ENCODE measurements at places on chromosomes 3 and 15. TPM values are rescaled to one million over a fixed set of nuclear protein-coding genes. Genes with fewer than 3 reads are reported as not detected.

- no peak for DNase-seq
Measured at GRCh38 chr3:41041899-41042298, 157.4 kb upstream of the CTNNB1 start.

GRCh38 chr3:186290796-186291195 is 71.2 kb downstream of the DGKG start:
- no peak for DNase-seq

GRCh38 chr15:81304226-81304625 is 19.7 kb downstream of the STARD5 start:
- no peak for DNase-seq

GRCh38 chr3:35404571-35404970 is 234.8 kb upstream of the ARPP21 start:
- no peak for DNase-seq

- DNase-seq = no peak
Measured at GRCh38 chr3:150081084-150081483, 110.4 kb upstream of the PFN2 start.

DNA sequence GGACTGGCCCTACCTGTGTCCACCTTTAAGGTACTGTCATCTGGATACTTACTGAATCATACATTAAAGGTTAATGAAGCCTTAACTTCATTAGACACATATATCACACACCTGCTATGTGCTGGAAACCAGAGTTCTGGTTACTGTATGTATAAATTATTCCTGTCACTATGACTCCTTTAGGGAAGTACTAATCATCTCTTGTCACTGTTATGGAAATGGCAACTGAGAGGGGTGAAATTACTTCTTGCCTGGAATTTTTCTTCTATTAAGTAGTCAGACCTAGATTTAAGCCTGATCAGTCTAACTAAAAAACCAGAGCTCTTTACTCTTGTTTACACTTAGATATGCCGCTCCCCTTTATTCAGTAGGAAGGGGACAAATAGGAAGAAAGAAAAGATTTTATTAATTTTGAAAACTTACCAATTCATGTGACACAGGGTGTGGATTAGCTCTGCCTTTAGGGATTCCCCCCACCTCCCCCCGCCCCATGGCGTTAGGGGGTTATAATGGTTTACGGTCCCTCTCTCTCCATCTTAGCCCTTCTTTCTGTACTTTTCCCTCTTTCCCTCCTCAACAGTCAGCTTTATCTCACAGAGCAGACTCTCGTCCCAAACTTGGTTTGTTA is 152.5 kb downstream of the KLHL25 start:
- no peak for DNase-seq

DNA sequence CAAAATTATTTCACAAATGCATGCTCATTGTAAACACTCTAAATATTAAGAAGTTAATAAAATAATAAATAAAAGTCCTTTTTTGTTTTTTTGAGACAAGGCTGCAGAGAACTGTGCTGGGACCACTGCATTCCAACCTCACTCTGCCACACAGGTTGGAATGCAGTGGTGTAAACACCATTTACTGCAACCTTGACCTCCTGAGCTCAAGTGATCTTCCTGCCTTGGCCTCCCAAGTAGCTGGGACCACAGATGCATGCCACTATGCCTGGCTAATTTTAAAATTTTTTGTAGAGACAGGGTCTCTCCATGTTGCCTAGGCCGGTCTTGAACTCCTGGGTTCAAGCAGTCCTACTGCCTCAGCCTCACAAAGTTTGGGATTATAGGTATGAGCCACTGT is 578.4 kb downstream of the ZIC1 start:
- no peak for DNase-seq

DNA sequence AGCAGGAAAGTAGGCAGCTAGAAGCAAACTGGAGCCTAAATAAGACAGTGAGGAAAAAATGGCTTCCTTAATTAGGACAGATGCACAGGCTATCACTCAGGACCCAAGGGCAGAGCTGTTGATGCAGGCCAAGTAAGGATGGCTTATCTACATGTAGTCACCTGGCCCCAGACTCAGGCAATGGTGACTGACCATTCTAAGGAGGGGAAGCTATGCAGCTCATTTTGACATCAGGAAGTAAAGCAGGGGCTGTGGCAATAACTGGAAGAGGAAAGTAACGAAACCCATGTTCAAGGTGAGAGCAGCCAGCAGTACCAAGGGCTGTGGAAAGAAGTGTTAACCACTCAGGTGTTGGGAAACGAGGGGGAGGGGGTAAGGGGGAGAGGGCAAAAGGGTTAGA is 16.2 kb downstream of the ACAD11 start:
- no peak for DNase-seq

- DNase-seq = no peak
Measured at GRCh38 chr3:48546203-48546829, 10.3 kb downstream of the PFKFB4 start.

DNA sequence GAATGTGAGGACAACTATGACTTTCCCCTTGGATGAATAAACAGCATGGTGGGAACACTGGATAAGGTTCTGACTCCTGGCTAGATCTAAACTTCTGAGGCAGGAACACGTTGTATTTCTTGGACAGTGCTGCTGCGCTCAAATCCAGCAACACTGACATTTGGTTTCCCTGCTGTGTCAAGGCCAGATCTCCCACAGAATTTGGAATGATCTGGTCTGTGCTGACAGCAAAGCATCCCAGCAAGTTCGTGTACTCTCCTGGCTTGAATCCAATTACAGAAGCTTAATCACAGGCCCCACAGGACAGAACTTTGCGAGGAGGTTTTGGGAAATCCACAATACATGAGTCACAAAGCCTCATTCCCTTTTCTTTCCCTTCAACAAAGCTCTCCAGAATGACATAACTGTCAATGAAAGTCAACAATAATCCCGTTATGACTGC is 92.5 kb downstream of the ADAMTS9 start:
- DNase-seq = no peak

TAMM41 gene
- 18.5 TPM for total RNA-seq

RLBP1 gene
- not detected for total RNA-seq

CLSTN2 gene
- total RNA-seq = not detected

NTRK3 gene
- total RNA-seq = not detected

ZBTB47 gene
- 0.33 TPM for total RNA-seq

OR5H15 gene
- total RNA-seq = not detected

FBXO45 gene
- 7.8 TPM for total RNA-seq

MNS1 gene
- not detected for total RNA-seq

Data from CD8-positive, alpha-beta T cell (primary cell).